Activated T-cell treated with anti-CD3 and anti-CD28 coated beads, Interleukin-2, amount 50 U/mL, for 48 hours (primary cell): ENCODE measurements at places on chromosomes 5 and 9.

GRCh38 chr5:90434116-90434714 is 24.7 kb upstream of the CETN3 start:
- DNase-seq = peak; percentile 55

GRCh38 chr5:1131726-1132125 is 19.9 kb upstream of the SLC12A7 start:
- DNase-seq = no peak

DNA sequence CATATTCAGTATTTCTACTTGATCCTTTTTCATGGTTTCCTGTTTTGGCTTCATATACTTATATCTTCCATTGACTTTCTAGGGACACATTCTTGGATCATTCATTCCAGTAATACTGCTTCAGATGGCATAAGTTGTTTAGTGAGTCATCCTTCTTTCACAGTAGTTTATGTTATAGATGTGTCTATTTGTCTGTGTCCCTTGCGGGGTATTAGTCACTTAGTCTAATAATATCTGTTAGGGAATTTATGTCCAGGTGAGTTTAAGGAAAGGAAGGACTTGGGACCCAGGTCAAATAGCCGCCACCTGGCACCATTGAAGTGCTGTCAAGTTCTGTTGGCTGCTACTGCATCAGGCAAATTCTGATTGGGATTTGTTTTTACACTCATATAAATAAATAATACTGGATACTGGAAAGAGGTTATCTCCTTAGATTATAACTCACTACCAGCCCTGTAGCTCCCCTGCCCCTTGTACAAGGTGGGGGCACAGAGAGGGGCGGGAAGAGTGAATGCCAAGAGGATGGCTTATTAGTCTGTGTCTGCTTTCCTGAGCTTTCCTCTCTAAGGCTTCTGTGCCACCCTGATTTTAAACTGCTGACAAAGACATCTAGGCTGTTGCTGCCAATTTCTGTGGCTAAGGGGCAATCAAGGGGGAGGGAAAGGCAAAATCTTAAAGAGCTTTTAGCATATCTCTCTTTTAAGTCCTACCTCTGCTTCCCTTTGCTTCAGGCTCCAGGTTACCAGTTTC is 64.9 kb downstream of the CDC42SE2 start:
- no peak for DNase-seq

DNA sequence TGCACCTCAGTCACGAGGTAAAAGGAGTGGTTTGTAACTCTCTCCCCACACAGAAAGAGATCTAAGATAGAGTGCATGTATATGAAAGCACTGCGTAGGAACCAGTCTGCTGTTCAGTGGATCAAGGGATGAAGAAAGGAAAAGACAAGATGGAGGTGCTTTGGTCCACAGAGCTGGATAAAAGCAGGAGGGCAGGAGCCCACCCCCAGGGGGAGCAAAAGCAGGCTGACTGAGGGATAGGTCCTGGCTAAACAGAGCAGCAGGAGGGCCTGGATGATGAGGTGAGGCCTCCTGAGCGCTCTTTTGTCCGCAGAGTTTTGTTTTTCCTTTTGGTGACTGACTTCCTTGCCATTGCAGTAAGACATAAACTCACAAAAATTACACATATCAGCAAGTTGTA is 293.5 kb upstream of the C9orf72 start:
- DNase-seq = no peak

GRCh38 chr5:96297290-96297689 is 135.8 kb downstream of the PCSK1 start:
- no peak for DNase-seq

GRCh38 chr9:81588148-81588871 is 101.0 kb downstream of the TLE1 start:
- no peak for DNase-seq

DNA sequence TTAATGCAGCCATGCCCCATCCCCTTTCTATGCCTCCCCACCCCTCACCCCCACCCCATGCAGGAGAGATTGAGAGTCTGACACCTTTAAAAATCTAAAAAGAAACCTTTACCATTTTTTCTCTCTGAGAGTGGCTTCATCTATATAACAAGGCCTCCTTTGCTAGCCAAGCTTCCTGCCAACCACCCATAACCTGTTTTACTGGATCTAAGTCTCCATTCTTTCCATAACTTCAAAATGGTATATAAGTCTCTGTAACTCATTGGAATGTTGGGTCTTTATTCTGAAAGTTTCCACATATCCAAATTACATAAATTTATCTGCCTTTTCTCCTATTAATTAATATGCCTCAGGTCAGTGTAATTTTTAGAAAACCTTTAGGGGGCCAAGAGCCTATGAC is 1174.0 kb downstream of the MAT2B start:
- no peak for DNase-seq

DNA sequence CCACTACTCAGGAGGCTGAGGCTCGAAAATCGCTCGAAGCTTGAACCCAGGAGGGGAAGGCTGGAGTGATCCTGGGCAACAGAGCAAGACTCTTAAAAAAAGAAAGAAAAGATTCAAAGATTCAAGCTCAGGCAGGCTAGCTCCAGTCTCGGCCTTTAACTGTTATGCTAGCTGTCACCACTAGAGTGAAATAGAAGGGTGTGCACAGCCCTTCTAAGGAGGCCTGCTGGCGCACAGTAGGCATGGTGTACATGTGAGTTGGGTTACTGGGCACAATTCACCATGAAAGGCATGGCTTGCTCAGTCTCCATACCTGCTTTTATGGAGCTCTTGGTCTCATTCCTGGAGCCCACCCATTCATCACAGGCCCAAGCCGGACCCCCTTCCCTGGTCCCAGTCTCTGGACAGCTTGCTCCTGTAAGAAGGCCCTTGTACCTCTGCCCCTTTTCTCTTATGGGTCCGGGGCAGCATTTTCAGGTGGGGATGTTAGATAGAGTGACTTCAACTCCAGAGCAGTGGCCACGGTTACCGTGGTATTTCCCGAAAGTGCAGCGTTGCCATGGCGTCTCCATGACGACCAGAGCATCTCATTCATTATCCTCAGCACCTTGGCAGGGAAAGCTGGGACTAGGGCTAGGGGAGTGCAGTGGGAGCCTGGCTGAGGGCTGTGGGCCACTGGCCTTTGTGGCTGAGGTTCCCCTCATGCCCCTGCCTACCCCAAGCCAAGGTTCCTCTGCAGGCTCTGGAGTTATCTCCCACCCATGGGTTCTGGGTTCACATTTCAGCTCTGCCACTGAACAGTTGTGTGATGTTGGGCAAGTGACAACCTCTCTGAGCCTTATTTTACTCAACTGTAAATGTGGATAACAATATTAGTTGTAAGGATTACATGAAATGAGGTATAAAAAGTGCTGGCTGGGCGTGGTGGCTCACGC is 5.7 kb downstream of the NDST1 start:
- no peak for DNase-seq

- no peak for DNase-seq
These were observed 31.5 kb upstream of the LMNB1 start for GRCh38 chr5:126745259-126745992.

GRCh38 chr5:140331638-140332037 is 14.8 kb downstream of the HBEGF start:
- no peak for DNase-seq

DNA sequence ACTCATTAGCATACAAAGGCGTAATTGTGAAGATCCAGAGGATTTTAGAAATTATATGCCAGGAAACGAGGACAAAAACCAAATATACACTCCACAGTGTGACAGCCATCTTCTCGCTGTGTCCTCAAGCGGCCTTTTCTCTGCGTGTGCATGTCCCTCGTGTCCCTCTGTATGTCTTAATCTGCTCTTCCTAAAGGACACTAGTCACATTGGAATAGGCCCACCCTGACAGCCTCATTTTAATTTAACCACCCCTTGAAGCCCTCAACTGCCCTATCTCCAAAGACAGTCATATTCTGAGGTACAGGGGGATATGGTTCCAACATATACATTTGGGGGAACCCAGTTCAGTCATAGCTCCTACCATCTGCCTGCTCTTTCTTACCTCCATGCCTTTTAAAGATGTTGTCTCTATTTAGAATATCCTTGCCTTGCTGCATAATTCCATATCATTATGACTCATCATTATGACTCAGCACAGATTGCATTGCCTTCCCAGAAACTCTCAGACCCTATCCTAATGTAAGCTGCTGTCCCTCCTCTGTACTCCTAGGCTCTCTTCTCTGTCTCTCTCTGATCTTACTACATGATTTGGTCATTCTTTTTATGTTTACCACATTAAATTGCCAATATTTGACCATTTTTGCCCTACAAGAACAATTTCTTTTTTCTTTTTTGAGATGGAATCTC is 210.9 kb downstream of the AOPEP start:
- DNase-seq = no peak

- DNase-seq = no peak
These were observed 332.4 kb upstream of the EFNA5 start for GRCh38 chr5:108003178-108003577.

GRCh38 chr5:68178579-68178978 is 37.0 kb upstream of the PIK3R1 start:
- DNase-seq = peak; percentile 28

- DNase-seq = no peak
These were observed 4.8 kb downstream of the NR3C1 start for GRCh38 chr5:143398451-143399237.

GRCh38 chr9:135647884-135648283 is 8.5 kb upstream of the GLT6D1 start:
- DNase-seq = no peak

- peak; percentile 73 for DNase-seq
These were observed 1.3 kb downstream of the CD74 start for GRCh38 chr5:150411245-150411979.

GRCh38 chr5:23703940-23704855 is 196.8 kb downstream of the PRDM9 start:
- DNase-seq = no peak

DNA sequence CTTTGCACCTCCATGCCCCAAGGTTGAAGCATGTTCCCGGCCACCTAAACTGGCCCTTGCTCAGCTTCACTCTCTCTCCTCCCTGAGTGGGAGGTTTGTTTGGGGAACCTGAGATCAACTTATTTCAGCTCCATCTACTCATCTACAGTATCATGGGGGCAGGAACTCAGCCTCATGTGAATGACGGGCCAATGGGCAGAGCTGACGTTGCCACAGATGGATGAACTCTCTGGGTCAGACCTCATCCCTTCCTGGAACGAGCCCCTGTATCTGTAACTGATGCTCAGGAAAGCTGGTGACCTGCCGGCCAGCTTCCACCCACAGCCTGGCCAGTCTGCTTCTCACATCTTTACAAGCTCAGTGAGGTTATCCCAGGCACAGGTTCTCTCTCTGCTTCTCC is 369.6 kb downstream of the IRX2 start:
- no peak for DNase-seq

- no peak for DNase-seq
These were observed 22.6 kb downstream of the HMGXB3 start for GRCh38 chr5:150023136-150023535.

DNA sequence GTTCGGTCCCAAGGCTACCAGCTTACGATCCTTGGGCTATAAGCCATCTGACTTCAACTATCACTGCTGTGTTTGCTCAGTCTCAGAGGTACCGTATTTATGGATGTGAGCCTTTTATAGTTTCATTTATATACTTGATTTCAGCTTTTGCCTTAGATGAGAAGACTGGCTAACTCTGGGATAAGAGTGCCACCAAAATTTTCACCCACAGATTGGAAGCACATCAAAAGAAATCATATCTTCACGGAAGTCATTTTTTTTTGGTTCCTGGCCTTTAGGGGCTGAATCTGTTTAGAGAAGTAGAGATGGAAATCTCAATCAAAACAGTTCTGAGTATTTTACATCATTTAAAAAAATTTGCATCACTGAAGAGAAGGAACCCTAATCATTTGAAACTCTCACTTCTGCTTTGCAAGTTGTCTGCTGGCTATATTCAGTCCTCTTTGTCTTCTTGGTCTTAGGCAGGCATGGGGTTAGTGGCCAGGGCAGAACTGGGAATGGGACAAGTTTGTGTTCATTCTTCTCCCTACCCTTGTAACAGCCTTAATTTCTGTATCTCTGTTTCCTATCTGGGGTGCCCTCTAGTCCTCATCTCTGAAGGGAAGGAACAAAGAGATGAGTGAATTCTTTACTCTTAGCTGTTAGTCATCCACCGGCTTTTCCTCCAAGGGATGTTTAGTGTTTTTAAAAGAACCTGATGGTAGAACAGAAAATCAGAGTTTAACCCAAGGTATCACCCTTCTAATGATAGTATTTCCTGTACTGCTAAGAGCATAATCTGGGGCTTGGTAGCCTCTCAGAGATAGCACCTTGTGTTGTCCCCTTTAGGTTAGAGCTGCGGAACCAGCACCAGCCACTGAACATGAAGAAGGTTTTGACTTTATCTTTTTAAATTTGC is 14.1 kb upstream of the TNFAIP8 start:
- no peak for DNase-seq

GRCh38 chr9:4933177-4933576 is 51.9 kb upstream of the JAK2 start:
- no peak for DNase-seq

GRCh38 chr5:54001976-54002775 is 308.2 kb downstream of the ARL15 start:
- no peak for DNase-seq

GRCh38 chr9:111715471-111715870 is 54.1 kb downstream of the GNG10 start:
- DNase-seq = no peak

- no peak for DNase-seq
These were observed 10.5 kb upstream of the TXN start for GRCh38 chr9:110266795-110267194.

GRCh38 chr9:137176302-137177182 is 4.7 kb upstream of the TMEM210 start:
- DNase-seq = peak; percentile 46

GRCh38 chr9:4164356-4164755 is 135.5 kb downstream of the GLIS3 start:
- DNase-seq = no peak

DNA sequence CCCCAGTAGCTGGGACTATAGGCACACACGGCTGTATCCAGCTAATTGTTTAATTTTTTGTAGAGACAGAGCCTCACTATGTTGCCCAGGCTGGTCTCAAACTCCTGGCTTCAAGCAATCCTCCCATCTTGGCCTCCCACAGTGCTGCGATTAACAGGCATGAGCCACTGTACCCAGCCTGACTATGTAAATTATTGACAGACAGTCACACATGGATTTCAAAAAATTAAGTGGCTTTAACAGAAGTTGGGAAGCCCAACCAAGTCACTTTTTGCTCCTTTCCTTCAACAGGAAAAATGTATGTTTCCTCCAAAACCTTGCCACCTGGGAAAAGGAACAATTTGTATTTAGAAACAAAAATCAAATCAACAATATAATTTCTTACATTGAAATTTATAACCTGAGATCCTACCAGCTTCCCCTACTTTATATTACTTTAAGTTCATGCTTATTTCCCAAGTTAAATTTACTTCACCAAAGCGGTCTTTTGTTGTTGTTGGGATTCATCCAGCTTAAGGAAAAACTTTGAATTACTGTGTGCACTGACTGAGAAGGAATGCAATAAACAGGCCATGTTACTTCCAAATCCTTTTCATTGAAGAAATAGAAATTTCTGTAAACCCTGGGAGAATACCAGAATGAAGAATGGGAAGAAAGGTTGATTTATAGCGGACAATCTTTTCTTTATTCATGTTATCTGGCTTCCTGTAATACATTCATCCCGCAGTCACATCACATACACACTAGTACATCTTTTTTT is 8.6 kb downstream of the PCA3 start:
- DNase-seq = no peak
